ENCODE measurements at places on chromosomes 5 and 9.

DNA sequence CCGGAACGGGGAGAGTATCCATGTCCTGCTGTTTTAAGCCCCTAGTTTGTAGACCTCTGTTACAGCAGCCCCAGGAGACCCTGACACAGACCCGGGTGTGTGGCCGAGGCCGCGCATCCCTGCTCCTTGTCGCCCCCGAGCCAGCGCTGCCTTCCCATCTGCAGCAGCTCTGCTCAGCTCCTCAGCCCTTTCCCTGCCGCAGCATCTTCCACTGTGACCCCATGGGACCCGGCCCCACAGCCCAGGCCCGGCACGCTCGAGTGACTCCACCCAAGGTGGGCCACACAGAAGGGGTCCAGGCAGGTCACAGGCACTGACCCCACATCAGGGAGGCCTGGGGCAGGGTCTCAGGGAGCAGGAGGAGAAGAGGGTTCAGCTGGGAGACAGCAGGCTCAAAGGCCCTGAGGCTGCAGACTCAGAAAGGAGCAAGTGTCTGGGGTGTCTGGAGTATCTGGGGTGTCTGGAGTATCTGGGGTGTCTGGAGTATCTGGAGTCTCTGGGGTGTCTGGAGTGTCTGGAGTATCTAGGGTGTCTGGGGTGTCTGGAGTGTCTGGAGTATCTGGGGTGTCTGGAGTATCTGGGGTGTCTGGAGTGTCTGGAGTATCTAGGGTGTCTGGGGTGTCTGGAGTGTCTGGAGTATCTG, 31.2 kb downstream of the LHX3 start:
- DNase-seq: no peak

- no peak for DNase-seq
Observed at GRCh38 chr5:149134778-149135500, 6.4 kb upstream of the ABLIM3 start.

GRCh38 chr5:132819468-132819867, 6.4 kb downstream of the SOWAHA start:
- no peak for DNase-seq

DNA sequence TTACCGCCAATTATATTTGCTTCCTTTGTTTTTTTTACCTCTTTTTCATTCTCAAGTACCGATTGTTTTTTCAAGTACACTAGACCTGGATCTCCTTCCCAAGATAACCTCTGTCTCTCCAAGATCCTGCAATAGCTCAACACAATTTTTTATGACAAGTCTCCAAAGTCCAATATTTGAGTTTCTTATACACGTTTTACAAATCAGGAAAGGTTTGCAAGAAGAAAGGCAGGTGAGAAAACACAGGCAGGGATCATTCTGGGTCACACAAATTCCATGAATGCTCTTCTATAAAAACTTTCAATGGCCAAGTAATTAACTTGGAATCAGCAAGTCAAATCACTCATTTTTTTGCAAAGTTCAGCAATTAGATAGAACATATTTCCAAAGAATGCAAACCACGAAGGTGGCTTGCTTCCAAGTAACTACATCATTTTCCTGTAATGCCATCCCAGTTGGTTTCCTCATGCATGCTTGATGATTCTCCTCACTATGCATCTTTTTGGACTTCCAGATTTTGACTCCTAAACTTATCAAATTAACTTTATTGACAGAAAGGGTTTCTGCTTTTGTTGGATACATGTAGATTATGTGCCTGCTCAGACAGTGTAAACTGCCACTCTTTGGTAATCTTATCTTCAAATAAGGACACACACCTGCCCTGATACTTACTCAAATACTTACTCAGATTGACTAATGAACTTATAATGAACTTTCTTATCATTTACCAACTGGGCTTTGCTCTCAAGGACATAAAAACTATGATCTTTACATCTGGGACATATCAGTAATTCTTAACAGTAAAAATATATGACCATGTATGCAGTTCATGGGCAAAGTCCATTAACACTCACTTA, 24.7 kb upstream of the IFNE start:
- no peak for DNase-seq

DNA sequence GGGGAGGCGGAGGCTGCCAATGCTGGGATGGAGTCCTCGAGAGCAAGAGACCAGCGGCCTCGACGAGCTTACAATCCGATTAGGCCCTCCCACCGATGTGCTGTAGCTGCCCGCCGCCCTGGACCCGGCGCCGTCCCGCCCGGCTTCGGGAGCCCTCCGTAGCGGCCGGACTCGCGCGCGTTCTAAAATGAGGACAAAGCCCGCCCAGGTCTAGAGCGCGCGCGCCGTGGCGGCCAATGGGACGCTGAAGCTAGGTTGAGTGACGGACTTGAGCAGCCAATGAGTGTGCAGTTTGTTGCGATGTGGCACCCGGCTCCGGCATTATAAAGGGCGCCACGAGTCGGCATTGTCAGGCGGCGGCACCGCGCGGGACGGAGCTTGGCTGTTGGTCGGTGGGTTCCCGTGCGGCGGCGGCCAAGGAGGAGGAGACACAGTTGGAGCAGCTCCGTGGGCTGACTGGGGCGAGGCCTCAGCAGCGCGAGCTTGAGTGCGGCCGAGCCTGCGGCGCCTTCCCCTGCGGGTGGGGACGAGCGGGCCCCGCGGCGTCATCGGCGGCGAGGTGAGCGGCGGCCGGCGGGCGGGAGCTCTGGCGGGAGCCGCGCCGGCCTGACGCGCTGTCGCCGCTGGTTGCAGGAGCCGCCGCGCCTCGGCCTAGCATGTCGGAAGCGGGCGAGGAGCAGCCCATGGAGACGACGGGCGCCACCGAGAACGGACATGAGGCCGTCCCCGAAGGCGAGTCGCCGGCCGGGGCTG, at the start of gene HNRNPAB:
HNRNPAB (plus strand) TSS at position 352 of the 753 bp plus-strand sequence; CDS start at position 657, 305 bp downstream.
- peak; percentile 96 for DNase-seq

GRCh38 chr9:135083831-135084230, 3.6 kb upstream of the OLFM1 start:
- DNase-seq: no peak

DNA sequence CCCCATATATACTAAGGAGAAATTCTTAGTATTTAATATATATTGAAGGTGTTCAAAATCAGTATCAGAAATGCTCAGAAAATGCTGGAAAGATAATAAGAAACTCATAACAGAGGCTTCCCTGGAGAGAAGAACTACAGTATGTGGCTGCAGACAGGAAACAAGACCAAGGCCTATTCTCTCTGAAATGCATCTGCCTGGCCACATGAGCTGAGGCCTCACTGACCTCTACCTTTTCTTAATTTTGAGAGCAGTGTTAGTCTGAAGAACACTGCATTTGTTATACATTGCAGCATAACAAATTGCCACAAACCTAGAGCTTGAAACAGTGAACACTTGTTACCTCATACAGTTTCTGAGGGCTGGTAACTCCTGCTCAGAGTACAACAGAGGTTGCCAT, 133.4 kb upstream of the SPEF2 start:
- no peak for DNase-seq

- no peak for DNase-seq
Observed at GRCh38 chr9:99030610-99031109, 74.3 kb upstream of the TGFBR1 start.

DNA sequence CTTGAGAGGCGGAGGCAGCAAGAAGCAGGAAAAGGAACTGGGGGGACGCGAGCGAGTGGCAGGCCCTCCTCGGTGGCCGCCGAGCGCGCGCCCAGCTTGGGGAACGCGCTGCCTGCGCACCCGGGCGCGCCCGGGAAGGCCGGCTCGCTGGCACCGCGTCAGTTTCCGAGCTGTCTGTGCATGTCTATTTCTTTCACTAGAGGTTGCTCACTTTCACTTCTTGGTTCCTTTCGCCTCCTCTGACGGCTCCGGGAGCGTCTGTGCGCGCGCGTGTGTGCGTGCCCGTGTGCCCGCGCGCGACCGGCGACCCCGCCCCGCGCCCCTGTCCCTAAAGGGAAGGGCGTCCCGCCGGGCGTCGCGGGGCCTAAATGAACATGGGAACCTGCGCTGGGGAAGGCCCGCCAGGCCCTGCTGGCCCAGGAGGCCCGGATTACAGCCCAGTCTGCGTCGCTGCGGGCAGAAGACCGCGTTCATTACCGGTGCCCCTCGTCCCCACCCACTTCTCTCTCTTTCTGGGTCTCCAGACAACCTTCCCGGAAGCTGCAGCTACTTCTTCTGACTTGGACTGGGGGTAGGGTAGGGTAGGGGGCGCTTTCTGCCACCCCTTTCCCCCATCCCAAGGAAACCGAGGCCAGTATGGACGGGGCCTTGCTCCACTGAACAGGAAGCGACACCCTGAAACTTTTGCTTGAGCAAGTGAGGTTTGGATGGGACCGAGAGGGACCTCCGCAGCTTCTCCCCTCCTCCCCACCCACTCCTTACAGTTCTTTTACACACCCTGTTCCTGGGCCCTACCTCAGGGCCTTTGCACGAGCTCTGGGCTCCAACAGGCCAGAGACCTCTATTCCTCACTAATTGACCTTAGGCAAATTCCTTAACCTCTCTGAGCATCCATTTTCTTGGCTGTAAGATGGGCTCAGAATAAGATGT, 205.8 kb upstream of the IER5L start:
- peak; percentile 42 for DNase-seq

DNA sequence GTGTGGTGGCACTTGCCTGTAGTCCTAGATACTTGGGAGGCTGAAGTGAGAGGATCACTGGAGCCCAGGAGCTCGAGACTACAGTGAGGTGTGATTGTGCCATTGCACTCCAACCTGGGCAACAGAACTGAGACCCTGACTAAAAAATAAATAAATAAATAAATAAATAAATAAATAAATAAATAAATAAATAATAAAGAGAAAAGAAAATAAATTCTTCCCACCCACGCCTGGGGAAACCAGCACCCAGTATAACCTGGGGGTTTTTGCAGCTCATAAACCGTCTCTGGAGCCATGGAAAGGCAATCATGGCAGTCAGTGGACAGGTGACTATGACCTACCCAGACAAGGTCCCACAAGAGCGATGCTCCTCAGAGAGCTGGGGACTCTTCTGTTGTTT, 7.9 kb downstream of the WNT8A start:
- no peak for DNase-seq

DNA sequence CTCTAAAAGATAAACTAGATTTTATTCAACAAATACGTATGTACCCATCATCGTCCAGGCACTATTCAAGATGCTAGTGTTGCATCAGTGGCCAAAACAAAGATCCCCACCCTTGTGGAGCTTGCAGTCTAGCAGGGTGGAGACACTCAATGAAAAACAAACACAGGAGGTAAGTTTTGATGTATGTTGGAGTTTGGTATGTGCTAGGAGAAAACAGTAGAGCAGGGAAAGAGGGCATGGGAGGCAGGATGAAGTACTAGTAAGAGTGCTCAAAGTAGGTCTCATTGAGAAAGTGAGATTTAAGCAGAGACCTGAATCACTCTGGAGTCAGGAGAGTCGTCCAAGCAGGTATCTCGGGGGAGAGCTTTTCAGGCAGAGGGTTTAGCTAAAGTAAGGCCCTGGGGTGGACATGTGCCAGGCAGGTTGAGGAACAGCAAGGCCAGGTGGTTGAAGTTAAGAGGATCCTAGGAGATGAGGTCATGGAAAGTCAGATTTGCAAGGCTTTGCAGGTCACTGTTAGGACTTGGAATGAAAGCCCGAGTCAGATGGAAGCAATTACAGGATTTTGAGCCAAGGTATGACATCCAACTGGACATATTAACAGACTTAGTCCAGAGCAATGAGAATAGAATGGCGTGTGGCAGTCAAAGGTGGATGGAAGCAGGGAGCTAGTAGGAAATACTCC, 9.2 kb downstream of the SNX18 start:
- no peak for DNase-seq

- DNase-seq: no peak
Observed at GRCh38 chr9:106880863-106881262, 17.9 kb downstream of the ZNF462 start.

- no peak for DNase-seq
Observed at GRCh38 chr5:169467041-169467771, 116.4 kb upstream of the SPDL1 start.

- no peak for DNase-seq
Observed at GRCh38 chr9:112187404-112187803, 12.3 kb upstream of the SUSD1 start.

DNA sequence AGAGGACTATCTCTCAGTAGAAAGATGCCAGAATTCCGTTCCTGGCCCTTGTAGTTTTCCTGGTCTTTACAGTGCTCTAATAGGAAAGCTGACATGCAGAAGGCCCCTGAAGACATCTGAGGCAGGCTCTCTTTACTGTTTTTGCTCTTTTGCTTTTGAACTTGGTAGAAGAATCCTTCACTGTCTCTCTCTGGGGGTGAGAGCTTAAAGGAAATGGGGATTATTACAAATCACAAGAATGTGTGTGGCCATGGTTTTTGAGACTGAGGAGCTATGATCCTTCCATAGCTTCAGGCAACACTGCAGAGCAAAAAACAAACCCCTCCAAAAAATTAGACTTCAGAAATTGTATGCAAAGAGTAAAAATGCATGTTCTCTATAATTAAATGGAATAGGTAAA, 89.2 kb downstream of the PPIC start:
- DNase-seq: no peak

- no peak for DNase-seq
Observed at GRCh38 chr5:154095904-154096303, 57.1 kb downstream of the MFAP3 start.

GRCh38 chr5:143896516-143896915, 84.6 kb downstream of the HMHB1 start:
- DNase-seq: no peak

DNA sequence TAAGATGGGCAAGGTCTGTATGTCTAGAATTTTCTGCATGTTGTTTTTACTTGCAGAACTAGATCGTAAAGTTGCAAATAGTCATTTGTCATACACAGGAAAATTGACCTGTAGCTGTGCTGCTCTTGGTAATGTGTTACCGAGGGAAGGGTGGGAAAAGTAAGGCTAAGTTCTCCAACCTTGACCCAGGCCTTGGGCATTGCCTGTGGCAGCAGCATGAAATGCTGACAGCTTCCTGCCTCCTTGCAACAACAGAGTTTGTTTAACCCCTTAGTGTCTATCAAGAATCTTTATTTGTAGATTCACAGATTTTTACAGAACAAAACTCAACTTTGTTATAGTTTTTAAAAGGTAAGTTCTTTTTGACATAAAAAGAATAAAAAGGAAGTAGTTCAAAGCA, 48.3 kb downstream of the ERCC6L2 start:
- DNase-seq: no peak

DNA sequence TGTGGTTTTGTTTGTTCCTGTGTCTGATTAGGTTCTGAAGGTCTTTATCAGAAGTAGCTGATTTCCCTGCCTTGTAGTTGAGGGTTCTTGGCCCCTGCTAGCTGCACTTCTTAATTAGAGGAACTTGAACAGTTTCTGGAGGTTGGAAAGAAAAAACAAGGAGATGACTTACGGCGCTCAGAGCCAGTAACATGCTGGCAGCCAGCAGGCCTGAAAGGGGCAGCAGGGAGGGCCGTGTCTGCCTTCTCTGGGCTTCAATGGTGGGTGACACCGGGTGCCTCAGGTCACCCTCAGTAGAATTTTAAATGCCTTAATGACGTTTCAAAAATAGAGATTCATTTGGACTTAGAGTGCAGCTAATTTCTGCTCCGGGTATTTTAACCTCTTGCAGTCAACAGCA, 15.8 kb downstream of the UBE2QL1 start:
- no peak for DNase-seq

- no peak for DNase-seq
Observed at GRCh38 chr5:113249206-113249605, 185.6 kb downstream of the TSSK1B start.

- DNase-seq: no peak
Observed at GRCh38 chr9:91032121-91032531, 230.5 kb downstream of the SYK start.

- DNase-seq: no peak
Observed at GRCh38 chr9:130835441-130836298, 616 bp downstream of the ABL1 start.

All from stimulated activated CD8-positive, alpha-beta memory T cell treated with anti-CD3 and anti-CD28 coated beads, Interleukin-7, amount 100 ng/mL, for 1 hour (primary cell).